ENCODE measurements at places on chromosomes 16 and 17.

DNA sequence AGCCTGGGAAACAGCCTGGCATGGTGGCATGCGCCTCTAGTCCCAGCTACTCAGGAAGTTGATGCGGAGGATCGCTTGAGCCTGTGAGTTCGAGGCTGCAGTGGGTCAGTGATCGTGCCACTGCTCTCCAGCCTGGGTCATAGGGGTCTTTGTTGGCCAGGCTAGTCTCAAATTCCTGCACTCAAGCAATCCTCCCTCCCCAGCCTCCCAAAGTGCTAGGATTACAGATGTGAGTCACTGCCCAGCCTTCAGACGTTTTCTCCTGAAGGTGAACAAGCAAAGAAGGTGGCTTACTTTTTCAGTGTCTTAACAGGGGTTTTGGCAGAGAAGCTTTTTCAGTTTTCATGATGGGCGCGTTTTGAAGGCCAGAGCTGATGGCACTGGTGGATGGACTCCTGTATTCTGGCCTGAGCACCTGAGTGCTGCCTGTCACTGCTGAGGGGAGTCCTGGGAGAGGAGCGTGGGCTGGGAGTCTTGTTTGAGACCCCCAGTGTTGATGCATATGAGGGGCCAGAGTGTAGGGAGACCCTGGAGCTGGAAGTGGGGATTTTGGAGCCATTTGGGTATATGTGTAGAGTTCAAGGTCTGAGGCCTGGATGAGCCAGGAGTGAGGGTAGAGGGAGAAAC lies 41.4 kb downstream of the FOXK2 start:
- DNase-seq, result no peak

GRCh38 chr17:46020023-46020761 lies 21.1 kb downstream of the STH start:
- DNase-seq, result peak; percentile 12

- no peak for DNase-seq
These were observed 2.1 kb downstream of the HES7 start for GRCh38 chr17:8121681-8122421.

DNA sequence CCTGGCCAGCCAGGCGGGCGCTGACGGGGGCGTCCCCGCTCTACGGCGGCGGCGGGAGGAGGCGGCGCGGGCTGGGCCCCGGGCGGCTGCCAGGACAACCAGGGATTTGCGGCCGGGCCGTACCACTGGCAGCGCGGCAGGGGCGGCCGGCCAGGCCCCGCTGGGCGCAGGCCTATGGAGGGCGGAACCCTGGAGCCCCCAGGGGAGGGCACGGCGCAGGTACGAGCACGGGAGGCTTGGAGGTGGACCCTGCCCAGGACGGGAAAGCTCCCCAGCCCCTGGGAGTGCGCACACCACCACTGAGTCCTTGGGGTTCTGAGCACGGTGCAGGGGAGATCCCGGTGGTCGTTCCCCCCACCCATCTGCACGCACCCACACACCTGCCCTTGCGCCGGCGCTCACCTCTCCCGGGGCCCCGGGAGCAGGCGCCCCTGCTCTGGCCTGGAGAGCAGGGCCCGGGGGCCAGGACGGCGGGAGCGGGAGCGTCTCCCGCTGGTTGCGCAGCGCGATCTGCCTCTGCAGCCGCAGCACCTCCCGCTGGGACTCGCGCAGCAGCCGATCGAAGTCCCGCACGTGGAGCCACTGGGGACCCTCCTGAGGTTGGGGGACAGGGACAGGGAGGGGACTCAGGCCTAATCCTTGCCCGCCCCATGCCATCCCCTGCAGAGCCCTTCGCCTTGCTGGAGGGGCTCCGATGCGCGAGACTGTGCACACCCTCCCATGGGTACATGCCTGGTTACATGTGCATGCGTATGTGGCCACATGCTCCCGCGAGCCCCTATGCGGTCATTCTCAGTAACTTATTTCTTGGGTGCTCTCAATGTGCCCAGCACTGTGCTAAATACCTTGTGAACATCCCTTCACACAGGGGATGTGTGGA lies 3.9 kb downstream of the TSPOAP1 start:
- no peak for DNase-seq

- DNase-seq, result no peak
These were observed 238.1 kb downstream of the MRTFB start for GRCh38 chr16:14309001-14309886.

GRCh38 chr16:51470492-51470891 lies 319.4 kb upstream of the SALL1 start:
- DNase-seq, result no peak

GRCh38 chr16:54847609-54848008 lies 83.1 kb upstream of the IRX5 start:
- DNase-seq, result no peak

DNA sequence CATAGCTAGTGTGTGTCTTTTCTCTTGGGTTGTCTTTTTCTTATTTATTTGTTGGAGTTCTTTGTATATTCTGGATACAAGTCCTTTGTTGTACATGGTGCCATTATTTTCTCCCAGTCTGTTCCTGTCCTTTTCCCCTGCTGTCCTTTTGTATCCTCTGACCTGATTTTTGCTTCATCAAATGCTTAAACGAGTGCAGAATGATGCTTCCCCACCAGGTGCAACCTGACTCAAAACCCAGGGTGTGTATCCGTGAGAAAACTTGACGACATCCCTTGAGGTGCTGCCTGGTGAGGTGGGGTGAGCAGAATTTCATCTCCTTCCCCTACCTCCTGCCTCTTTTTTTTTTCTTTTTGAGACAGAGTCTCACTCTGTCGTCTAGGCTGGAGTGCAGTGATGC lies 88.6 kb downstream of the NTN1 start:
- DNase-seq, result no peak

- DNase-seq, result no peak
These were observed 98.5 kb downstream of the MRM3 start for GRCh38 chr17:880443-881269.

GRCh38 chr16:56423584-56424403 lies 1.6 kb downstream of the AMFR start:
- no peak for DNase-seq

DNA sequence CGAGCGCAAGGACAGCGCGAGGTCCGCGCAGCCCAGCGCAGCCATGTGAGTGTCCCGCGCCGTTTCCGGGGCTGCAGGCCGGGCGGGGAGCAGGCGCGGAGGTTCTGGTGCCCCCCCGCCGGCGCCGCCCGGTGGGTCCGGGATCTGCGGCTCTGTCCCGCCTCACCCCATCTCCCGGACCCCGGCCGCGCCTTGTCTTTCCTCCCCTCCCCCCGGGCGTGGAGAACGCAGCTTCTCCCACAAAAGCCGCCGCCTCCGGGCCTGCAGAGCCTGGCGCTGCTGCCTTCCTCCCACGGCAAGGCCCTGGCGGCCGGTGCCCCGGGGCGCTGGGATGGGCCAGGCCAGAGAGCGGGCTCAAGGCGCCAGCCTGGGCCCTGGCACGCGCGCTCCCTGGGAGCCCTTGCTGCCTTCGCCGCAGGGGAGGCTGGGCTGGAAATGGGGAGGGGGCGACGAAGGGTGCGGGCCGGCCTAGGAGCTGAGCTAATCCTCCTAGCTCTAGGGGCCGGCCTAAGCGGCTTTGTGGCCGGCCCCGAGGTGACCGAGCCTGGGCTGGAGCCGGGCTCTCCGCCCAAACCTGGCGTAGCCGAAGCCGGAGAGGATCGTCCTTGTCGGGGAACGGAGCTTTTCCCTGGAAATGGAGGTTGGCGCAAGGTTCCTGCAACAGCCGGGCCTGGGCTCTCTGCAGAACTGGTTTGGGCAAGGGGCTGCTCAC lies 397 bp downstream of the RIPOR1 start:
- no peak for DNase-seq

- DNase-seq, result no peak
These were observed 63.3 kb upstream of the KCNJ16 start for GRCh38 chr17:70011750-70012149.

DNA sequence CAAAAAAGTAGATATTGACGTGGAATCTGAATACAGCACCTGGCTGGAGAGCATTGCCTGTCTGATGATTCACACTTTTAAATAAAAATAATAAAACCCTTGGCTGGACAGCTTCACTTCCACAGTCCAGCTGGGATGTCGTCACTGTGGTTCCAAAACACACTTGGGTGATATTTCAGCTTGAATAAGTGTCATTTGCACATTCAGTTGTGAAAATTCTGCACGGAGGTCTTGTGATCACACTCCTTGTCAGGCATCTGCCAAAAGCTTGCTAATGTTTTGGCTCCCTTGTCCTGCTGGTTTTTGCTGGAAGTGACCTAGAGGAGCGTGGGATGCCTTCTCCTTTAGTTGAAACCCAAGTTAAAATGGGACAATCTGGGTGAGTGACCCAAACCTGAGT lies 60.7 kb downstream of the PCTP start:
- DNase-seq, result no peak

DNA sequence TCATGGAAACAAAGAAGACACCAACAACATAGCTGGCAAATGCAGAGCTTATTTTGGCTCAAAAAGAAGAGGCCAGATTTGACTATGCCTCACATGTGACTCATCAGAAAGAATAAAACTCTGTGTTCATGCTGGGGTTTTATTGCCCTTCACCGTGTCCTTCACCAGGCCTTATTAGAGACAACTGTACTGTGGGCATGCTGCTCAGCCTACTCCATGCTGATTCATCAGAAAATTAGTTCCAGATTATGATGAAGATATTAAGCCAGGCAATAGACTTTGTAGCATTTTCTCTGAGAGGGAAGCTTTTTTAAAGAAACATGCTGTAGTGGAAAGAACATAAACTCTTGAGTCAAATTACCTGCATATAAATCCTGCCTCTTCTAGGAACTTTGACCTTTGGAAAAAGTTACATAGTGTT lies 89.8 kb downstream of the CYB561 start:
- DNase-seq, result no peak

GRCh38 chr16:56870276-56870888 lies 5.4 kb downstream of the SLC12A3 start:
- no peak for DNase-seq

- no peak for DNase-seq
These were observed 3.1 kb downstream of the EPX start for GRCh38 chr17:58195518-58196123.

- DNase-seq, result no peak
These were observed 2.6 kb downstream of the C16orf92 start for GRCh38 chr16:30025574-30025973.

DNA sequence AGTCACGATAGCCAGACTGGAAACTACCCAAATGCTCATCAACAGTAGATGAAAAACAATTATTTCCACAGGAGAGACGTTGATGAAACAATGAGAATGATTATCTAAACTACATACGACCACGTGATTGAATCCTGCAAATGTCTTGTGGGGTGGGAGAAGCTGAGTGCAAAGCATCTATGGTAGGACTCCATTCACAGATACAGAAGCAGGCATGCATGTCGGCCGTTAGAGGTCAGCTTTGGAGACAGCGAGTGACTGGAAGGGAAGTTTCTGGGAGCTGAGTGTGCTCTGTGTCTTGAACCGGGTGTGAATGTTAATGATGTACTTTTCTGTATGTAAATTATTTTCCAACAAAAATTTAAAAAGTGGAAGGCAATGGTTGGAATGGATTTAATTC lies 71.5 kb upstream of the DNAJA2 start:
- DNase-seq, result no peak

DNA sequence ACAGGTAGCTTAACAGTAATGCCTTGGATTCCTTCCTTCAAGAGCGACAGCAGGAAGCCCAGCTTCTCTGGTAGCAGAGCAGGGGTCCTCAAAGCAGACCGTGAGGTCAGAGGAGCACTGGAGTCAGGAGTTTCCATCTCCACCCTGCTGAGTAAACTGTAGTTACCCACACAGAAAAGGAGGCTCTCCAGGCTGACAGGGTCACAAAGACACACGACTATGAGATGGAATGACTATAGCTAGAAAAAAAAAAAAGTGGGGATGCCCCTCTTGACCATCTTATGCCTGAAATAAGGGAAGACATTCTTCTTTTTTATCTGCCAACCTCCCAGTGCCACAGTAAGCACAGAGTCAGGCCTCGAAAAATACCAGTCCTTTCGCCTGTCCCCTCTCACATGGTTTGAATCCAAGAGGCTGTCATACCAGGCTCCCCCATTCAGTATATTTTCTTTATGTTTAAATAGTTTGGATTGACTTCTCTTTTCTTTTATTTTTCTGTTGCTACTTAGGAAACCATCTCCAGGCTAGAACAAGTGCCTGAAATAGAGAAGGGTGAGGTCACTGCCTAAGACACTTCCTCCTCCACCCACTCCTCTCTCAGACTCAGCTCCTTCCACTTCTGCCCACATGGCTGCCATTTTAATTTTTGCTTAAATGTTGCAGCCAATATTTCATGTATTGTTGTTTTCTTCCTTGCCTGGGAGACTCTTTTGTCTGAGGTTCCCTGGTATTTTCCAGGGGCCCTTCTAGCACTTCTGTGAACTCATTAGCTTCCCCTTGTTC lies 707.4 kb downstream of the MAF start:
- no peak for DNase-seq

- DNase-seq, result no peak
These were observed 79.9 kb downstream of the WNT3 start for GRCh38 chr17:46738544-46738943.

GRCh38 chr16:87230571-87230970 lies 86.6 kb downstream of the C16orf95 start:
- no peak for DNase-seq

- DNase-seq, result no peak
These were observed 138.1 kb downstream of the ASIC2 start for GRCh38 chr17:33154869-33155455.

DNA sequence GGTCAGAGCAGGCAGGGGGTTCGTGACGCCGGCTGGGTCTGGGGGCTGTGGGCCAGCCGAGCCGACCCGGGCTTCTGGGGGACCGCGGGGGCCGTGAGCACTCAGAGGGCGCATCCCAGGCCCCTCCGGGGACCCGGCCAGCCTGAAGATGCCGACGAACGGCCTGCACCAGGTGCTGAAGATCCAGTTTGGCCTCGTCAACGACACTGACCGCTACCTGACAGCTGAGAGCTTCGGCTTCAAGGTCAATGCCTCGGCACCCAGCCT lies 140 bp downstream of the FSCN2 start:
- DNase-seq, result no peak

GRCh38 chr17:46151762-46152161 lies 41.5 kb downstream of the KANSL1 start:
- no peak for DNase-seq

DNA sequence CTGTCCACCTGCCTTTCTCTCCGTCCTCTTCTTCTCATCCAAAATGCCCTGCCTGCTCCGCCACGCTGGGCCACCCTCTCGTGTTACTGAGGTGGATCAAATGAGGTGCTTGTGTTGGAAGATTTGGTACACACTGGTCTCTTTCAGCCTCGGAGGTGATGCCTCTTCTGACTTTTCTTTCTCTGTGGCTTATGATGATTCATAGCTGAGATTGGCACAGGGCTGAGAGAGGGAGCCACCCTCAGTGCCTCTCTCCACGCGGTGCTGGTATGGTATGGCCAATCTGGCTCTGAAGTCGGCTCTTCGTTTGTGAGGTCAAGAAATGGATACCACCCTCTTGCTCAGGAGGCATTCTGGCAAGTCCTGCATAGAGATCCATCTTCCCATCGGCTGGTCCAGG lies 82.4 kb downstream of the PLCG2 start:
- DNase-seq, result no peak

- no peak for DNase-seq
These were observed 160.0 kb downstream of the TMEM132E start for GRCh38 chr17:34739386-34739785.

- DNase-seq, result no peak
These were observed 10.1 kb downstream of the CSNK2A2 start for GRCh38 chr16:58187665-58188421.

- DNase-seq, result peak; percentile 54
These were observed 178.7 kb downstream of the SEC14L1 start for GRCh38 chr17:77319211-77320043.

GRCh38 chr17:49443862-49444261 lies 29.2 kb upstream of the PHB1 start:
- DNase-seq, result no peak
